ENCODE measurements at places on chromosomes 4 and X.

DNA sequence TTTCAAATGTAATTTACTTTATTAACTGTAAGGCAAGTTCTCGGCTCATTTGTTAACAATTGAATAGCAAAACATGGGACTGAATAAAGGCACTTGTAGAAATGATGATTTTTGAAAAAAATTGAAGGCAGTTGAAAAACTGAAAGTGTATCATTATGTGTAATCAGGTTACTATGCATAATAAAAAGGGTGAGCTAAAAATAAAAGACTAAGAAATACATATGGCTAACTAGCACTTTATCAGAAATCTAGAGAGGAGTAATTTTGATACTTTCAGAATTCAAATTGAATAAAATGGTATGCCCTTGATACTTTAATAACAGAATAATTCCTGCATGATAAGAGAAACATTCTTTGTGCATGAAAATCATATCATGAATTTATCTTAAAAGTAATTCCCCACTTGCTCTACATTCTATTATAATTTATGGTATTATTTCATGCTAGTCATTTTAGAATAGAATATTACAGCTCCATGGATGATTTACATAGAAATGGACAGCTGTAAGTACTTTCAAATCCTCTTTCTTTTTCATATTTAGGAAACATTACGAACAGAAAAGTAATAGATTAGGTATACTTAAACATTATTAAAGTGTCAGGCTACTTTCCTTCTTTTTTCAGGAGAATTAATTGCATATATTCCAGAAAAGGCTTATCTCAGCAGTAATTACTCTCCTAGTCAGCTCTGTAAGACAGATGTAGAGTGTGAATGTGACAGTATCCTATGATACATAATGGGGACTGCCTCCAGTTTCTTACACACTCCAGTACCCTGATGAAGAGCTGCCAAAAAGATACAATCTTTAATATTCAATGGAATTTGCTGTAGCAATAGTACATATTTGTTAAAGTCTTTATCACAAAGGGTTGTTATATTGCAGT is 697.3 kb downstream of the CCSER1 start:
- H3K36me3 ChIP-seq = no peaks in the 10 kb centered on the region
- H3K4me1 ChIP-seq = no peaks in the 10 kb centered on the region
- no peak for DNase-seq
- H3K27ac ChIP-seq = no peak overlapping the region
- no peak overlapping the region for H3K4me3 ChIP-seq

GRCh38 chr4:108592674-108592986 is 27.7 kb upstream of the RPL34 start:
- H3K27me3 ChIP-seq = no peaks in the 10 kb centered on the region
- peaks cover 2% of the 10 kb centered on the region for H3K36me3 ChIP-seq
- no peak overlapping the region for H3K27ac ChIP-seq
- H3K4me1 ChIP-seq = no peaks in the 10 kb centered on the region
- no peak overlapping the region for H3K4me3 ChIP-seq
- no peak for DNase-seq

GRCh38 chr4:113811359-113811758 is 49.8 kb upstream of the CAMK2D start:
- no peak overlapping the region for H3K4me3 ChIP-seq
- no peak overlapping the region for H3K27ac ChIP-seq
- H3K4me1 ChIP-seq = no peaks in the 10 kb centered on the region

DNA sequence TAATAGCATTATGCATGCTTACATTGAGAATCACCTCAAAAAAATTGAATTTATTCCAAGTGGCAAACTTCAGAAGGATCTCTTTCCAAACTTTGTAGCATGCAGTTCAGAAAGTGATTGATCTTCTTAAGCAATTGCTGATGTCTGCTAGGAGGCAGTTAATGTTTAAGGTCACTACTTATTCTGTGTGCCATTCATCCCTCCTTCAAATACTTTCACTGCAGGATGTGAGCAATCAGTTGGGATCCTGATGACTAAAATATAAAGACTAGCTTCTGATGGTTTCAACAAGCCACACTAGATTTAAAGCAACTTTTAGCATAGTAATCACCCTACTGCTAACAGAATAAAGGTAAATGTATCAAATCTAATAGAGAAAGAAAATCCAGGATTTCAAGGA is 414.1 kb downstream of the ADGRL3 start:
- H3K27ac ChIP-seq = no peak overlapping the region
- no peaks in the 10 kb centered on the region for H3K27me3 ChIP-seq
- no peaks in the 10 kb centered on the region for H3K4me1 ChIP-seq
- no peaks in the 10 kb centered on the region for H3K36me3 ChIP-seq
- H3K4me3 ChIP-seq = no peak overlapping the region

- H3K4me3 ChIP-seq = peak overlapping the region; percentile 29
- H3K4me1 ChIP-seq = peaks cover 15% of the 10 kb centered on the region
- H3K27me3 ChIP-seq = peaks cover 3% of the 10 kb centered on the region
- H3K36me3 ChIP-seq = no peaks in the 10 kb centered on the region
These were observed 174.9 kb downstream of the QDPR start for GRCh38 chr4:17336986-17337385.

DNA sequence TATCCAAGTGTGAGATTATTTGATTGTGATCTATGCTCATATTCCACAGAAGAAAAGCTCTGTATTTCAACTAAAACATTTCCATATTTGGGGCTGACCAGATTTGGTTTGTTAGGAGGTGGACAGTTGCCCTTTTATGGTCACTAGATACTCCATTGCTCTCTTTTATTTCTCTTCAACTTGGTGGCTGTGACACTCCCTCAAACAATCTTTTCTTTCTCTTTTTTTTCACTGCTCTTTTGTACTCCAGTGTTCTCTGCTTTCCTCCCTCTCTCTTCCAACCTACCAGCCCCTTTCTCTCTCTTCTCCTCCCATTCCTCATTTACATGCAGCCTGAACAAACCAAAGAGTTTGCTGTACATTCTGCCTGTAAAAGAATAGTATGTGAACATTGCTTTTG is 48.8 kb downstream of the RBPJ start:
- no peak overlapping the region for H3K27ac ChIP-seq
- no peaks in the 10 kb centered on the region for H3K27me3 ChIP-seq
- DNase-seq = no peak
- peaks cover 20% of the 10 kb centered on the region for H3K4me1 ChIP-seq

Measured in effector memory CD8-positive, alpha-beta T cell (primary cell).